SW 1271 (cell line): ENCODE measurements at places on chromosomes 11 and 22.

DNA sequence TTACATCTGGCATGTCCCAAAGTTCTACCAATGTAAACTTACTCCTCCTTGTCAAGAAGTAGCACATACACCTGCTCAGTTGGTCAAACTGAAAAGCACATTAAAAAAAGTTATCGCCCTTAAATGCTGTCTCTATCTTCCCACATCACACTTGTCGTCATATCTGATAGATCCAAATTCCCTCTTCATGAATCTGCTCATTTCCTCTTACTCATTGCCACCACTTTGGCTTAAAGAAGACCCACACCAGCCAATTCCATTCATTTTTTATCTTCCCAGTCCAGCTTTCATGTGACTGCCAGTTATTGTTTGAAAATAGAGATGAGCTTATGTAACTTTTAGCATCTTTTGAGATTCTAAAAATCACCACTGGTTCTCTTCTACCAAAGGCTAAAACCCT, 305.9 kb upstream of the MTNR1B start:
- DNase-seq = no peak

DNA sequence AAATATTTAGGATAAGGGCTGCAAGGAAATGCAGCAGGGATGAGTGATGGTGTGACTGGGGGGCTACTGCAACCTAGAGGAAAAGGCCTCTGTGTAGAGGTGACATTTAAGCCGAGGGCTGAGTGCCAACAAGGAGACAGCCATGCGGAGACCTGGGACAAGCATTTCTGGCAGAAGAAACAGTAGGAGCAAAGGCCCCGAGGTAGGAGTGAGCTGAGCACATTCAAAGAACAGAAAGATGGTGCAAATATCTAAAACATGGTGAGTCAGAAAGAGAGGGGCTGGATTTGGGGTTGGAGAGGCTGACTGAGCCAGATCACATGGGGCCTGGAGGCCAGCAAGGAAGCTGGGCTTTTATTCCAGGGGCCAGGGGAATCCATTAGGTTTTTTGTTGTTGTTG, 55.1 kb upstream of the INCENP start:
- no peak for DNase-seq

DNA sequence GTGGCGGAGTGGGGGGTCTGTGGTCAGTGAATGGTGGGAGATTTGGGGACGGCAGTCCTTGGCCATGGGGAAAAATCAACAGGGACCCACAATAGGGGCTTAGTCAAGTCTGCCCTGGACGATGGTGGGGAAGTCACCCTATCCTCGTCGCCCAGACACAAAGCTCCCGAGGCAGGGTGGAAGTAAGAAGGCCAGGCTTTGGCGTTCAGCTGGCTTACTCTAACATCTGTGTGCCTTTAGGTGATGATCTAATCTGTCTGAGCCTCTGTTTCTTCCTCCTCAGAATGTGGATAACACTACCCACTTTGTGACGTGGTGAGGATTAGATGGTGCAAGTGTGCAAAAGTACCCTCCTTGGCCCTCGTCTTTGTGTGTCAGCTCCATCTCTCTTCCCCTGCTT, 192.2 kb downstream of the ST3GAL4 start:
- DNase-seq = no peak

DNA sequence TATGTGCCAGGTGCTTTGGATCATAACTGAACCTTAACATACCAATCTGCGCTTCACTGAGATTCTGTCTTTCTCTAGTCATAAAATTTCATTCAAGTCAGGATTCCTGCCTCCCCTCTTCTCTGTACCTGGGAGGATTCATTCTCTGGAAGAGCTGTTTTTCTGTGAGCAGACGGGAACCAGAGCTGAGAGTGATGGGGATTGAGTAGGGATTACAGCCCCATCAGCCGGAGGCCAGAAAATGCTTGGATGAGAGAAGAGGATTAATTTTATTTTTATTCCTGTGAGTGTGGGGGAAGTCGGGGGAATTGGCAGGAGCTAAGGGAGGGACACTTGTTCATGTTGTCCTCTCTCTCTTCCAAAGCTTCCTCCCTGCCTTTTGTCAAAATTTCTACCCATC, 4.7 kb downstream of the STX3 start:
- DNase-seq = no peak

- no peak for DNase-seq
Observed at GRCh38 chr11:35145271-35145670, 6.3 kb downstream of the CD44 start.

DNA sequence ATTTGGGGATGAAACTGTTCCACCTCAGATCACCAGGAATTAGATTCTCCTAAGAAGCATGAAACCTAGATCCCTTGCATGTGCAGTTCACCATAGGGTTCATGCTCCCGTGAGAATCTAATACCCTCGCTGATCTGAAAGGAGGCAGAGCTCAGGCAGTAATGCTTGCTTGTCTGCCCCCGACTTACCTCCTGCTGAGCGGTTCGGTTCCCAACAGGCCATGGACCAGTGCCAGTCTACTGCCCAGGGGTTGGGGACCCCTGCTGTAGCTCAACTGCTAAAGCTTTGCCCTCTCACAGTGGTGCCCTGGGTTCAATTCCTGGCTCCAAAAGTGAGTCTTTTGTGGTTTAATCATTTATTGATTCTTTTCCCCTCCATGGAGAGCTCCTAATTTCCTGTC, 3.4 kb downstream of the JAML start:
- no peak for DNase-seq

DNA sequence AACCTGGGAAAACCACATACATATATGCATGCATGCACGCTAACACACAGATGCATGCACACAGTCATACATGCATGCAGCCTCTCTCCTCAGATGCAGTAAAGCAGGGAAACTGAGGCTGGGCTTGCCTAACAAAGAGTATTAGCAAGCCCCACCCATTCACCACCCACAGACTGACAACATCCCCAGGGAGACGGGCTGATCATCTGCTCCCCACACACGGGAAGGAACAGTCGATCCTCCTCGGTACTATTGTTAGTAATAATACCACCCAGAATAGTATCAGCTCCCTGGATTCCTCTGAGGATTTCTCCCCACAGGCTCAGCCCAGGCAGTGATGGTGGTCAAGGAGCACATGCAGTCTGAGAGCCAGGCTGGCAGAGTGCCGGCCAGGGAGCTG, 41.2 kb downstream of the SLC22A12 start:
- no peak for DNase-seq

DNA sequence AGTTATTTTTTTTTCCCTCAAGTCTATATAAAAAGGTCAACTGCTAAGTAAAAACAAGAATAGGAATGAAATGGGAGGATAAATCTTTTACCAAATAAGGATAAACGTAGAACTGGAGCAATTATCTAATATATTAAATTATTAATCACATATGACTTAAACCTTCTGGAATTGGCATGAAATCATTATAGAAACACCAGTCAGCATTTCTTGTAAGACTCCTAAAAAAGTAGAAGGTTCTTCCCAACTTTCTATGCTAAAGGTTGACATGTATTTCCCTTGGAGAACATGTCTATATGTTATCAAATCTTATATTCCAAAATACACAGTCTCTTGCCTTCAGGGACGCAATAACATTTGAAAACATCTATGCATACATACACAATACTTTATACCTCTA, 143.2 kb downstream of the SBF2 start:
- no peak for DNase-seq

DNA sequence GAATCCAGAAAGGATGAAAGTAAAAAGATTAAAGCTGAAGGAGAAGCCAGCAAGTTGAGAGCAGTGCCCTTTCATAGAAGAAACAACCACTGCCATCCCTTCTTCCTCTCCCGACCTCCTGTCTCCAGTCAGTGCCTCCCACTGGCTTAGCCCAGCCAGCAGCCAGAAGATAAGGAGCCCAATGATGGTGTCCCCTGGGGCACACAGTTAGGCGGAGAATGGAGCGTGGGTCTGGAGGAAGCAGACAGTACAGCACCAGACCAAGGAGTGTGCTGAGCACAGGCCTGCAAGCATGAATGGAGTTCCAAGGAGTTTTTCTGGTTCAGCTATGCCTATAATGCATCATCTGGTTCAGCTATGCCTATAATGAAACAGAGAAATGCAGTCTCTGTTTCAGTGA, 54.3 kb upstream of the TNRC6B start:
- DNase-seq = no peak

DNA sequence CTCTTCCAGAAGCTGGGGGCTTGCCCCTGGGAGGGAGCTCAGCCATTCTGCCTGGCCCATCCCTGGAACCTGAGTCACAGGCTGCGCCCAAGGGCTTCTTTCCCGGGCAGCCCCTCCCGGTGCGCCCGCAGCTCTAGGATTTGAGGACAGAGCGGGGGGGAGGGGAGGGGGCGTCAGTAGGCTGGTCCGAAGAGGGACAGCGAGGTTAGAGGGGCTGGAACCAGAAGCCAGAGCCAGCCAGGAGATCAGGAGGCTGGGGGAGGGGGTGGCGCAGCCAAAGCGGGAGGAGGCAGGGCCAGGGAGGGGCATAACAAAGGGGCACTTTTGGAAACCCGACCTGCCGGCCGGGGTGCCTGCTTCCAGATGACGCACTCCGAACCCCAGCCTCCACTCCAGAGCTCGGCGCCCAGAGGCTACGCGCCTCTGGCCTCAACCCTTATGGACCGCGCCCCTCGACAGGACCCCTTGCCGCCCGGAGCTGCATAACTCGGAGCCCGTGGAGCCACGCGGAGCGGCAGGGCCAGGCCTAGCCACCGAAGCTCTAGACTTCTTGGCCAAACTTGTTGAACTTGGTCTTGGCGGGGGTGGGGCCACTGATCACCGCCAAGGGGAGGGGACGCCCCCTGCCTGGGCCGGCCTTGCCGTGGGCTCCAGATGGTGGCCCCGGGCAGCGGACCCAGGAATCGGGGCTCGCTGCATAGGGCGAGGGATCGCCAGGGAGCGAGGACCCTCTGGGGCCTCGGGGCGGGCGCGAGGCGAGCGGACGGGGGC, 744 bp downstream of the PACSIN3 start:
- no peak for DNase-seq

- DNase-seq = no peak
Observed at GRCh38 chr11:132032555-132032954, 662.1 kb downstream of the NTM start.

DNA sequence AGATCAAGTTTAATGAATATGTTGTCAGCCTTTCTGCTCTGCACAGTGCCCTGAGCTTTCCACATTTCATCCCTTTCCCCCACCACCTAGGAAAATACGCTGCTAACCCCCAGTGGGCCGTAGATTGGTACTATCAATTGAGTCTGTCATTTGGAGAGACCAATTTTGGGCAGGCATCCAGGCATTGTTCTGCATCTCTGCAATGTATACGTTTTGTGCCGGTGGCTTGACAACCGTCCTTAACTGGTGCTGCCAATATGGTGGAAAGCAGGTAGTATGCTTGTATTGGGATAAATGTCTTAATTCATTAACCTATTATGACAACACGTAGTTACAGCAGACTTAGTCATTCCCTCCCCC, 1.3 kb downstream of the ELMOD1 start:
- DNase-seq = no peak

DNA sequence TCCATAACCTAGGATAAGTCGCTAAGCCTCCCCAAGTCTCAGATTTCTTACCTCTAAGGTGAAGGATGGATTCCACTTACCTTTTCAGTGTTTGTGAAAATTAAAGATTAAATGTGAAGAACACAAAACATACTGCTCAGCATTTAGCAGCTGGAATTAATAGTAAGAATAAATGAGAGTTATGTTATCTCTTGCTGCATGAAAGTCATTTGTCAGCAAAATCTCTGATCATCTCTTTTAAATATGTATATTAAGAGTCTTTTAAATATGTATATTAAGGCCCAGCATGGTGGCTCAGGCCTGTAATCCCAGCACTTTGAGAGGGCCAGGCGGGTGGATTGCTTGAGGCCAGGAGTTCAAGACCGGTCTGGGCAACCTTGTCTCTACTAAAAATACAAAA, 72.3 kb upstream of the TTC12 start:
- DNase-seq = no peak

GRCh38 chr11:2537896-2538724, 93.3 kb downstream of the KCNQ1 start:
- no peak for DNase-seq

GRCh38 chr11:30586251-30587144, at the start of gene MPPED2:
MPPED2 (minus strand) TSS chr11:30586353; CDS start chr11:30580373, 5,980 bp downstream.
- no peak for DNase-seq

GRCh38 chr11:44140372-44140771, 44.9 kb downstream of the EXT2 start:
- no peak for DNase-seq

DNA sequence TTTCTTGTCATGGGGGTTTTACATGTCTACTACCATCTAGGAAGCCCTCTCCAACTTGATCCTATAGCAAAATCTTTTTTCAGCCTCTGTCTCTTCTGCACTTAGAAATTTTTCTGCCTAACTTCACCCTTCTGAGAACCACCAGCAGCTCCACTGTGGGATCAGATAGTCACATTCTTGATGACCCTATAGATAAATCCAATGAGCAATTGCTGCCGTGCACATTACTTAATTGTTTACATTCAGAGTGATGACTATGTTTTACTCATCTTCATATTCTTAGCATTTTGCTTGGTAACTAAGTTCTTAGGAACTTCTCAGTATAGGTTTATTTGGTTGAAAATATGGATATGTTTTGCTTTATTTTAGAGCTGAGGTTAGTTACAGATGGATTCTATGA, 12.4 kb upstream of the ETS1 start:
- DNase-seq = no peak

DNA sequence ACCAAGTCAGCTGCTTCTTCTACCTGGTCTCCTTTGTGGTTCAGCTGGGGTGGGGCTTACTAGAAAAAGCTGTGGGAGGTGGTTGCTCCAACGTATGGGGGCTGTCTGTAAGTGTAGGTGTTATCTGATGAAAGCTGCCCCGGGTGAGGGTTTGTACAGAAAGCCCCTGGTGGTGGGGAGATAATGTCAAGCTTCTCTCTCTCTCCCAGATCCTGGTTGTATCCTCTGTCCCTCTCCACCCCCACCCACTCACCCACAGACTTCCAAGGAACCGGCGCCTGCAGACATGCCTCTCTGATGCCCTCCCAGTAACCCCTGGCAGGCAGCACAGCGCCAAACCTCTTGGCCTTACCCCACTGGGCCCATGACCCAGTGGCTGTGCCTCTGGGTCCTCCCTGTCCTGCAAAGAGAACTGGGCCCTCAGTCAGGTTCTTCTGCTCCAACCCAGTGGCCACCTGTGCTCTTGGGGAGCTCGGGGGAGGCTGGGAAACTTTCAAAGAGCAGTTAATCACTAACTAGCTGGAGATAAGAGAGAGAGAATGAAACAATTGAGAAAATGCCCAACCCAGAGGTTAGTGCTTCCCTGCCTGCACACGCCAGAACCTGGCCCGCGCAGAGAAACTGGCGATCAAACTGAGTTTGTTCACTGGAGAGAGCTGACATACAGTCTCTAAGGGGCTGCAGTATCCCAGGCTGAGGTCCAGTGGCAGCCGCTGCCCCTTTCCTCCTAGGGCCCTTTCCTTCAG, 20.4 kb upstream of the EHF start:
- no peak for DNase-seq

GRCh38 chr22:24181088-24181995, at the start of gene SUSD2:
SUSD2 (plus strand) TSS chr22:24181487; CDS start chr22:24181520, 33 bp downstream.
- no peak for DNase-seq

DNA sequence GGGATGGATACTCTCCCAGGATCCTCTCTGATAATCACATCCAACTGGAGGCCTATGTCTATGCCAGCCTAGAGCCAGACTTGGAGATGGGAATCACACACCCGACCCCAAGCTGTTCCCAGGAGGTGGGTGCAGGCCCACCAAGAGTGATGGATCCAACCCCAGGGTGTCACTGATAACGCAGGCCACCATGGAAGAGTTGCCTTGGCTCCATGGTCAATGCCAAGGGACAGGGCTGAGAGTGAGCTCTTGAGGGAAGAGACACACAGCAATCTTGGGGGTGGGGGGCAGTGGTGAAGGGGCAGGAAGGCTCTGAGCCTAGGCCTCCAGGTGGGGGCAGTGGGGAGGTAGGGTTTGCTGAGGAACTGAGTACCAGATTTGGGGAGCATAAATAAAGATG, 16.9 kb downstream of the TUB start:
- DNase-seq = no peak

- DNase-seq = no peak
Observed at GRCh38 chr11:15073361-15074205, at the start of gene CALCB. CALCB (plus strand) TSS chr11:15073593; CDS start chr11:15074719, 1,126 bp downstream.
